Activated naive CD8-positive, alpha-beta T cell treated with anti-CD3 and anti-CD28 coated beads for 36 hours (primary cell): ENCODE measurements at places on chromosomes 3 and 15.

GRCh38 chr3:171772427-171773056, 37.7 kb downstream of the PLD1 start:
- peak; percentile 34 for DNase-seq
- H3K4me1 ChIP-seq: peaks cover 1% of the 10 kb centered on the region
- H3K27me3 ChIP-seq: peaks cover 12% of the 10 kb centered on the region

DNA sequence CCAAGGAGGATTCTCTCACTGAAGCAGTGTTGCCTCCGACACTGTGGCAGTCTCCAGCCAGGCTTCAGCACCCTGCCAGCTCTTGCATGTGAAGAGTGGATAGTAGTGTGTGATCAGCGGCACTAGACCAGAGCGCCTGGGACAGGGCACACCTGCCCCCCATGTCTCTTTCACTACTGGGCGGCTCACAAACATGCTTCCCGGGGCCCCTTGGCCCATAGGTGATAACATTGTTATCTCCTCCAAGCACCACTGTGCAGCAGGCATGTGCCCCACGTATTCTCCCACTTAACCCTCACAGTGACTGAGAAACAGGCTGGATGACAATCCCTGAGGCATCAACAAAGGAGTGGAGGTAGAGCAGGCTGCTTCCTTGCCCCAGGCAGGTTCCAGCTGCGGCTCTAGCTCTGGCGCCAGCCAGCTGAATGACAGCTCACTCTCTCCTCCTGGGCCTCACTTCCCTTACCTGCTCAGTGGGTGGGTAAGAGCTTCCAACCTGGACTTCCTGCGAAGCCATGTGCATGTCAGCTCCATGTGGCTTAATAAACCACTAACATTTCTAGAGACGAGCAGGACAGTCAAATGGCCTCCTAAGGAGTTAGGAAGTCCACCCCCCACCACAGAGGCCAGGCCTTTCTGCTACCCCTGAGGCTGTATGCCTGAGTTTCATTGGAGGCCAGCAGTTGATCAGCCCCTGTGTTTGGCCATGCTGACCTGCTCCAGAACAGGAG, 37.8 kb downstream of the KLF13 start:
- peaks cover 96% of the 10 kb centered on the region for H3K4me1 ChIP-seq
- no peaks in the 10 kb centered on the region for H3K27me3 ChIP-seq
- H3K36me3 ChIP-seq: peaks cover 28% of the 10 kb centered on the region
- peak overlapping the region; percentile 99 for H3K27ac ChIP-seq
- H3K4me3 ChIP-seq: peak overlapping the region; percentile 78

DNA sequence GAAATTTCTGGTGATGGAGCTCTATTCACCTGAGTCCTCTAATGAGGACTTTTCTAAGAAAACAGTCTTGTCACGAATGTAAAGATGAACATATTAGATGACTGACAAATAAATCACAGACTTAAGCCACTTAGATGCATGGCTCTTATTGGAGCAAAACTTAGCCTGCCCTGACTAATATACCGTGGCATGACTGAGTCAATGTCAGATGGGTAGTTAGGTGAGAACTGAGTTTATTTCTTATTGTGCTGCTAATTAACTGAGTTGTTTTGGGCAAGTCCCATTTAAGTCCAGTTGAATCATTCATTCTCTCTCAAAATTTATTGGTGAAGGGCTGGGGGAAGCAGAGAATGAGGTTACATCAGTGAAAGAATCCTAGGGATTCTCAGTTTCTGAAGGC, 459.8 kb downstream of the MCTP2 start:
- no peak for DNase-seq
- H3K27me3 ChIP-seq: no peaks in the 10 kb centered on the region
- H3K36me3 ChIP-seq: no peaks in the 10 kb centered on the region
- no peak overlapping the region for H3K27ac ChIP-seq
- H3K4me3 ChIP-seq: no peak overlapping the region

- no peak overlapping the region for H3K4me3 ChIP-seq
- no peaks in the 10 kb centered on the region for H3K4me1 ChIP-seq
- H3K27me3 ChIP-seq: peaks cover 3% of the 10 kb centered on the region
- H3K27ac ChIP-seq: no peak overlapping the region
- H3K36me3 ChIP-seq: no peaks in the 10 kb centered on the region
Measured at GRCh38 chr3:81476692-81477091, 284.8 kb downstream of the GBE1 start.

GRCh38 chr3:126528419-126528799, 4.5 kb downstream of the CHST13 start:
- no peaks in the 10 kb centered on the region for H3K36me3 ChIP-seq
- H3K4me1 ChIP-seq: no peaks in the 10 kb centered on the region
- H3K4me3 ChIP-seq: no peak overlapping the region
- H3K27ac ChIP-seq: no peak overlapping the region

- H3K27ac ChIP-seq: no peak within 1 kb of the TSS
- H3K4me3 ChIP-seq: peak within 1 kb of the TSS; percentile 76
- peaks cover 2% of the 10 kb centered on the region for H3K36me3 ChIP-seq
- peaks cover 61% of the 10 kb centered on the region for H3K27me3 ChIP-seq
- peak; percentile 62 for DNase-seq
Measured at GRCh38 chr15:45378149-45378912, at the start of gene GATM. TSS of gene GATM (minus strand) at chr15:45378544. CDS start at chr15:45378453, 91 bp downstream.

DNA sequence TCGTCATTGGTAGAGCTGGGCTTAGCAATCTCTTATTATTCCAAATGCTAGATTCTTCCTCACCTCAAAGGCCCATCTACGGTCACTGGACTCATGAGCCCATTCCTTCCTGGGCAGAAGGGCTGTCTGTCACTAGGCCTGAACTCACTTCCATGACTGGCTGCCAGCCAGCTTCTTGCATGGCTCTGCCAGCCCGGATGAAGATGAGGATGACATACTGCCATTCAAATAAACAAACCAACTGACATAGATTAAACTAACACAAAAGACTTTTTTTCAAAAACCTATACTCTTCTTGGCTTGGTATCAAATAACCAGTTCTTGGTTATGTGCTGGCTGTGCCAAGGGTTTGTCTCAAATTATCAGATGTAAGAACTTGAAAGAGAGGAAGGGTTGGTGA, 23.8 kb downstream of the ISL2 start:
- no peak overlapping the region for H3K27ac ChIP-seq
- H3K4me3 ChIP-seq: no peak overlapping the region
- H3K27me3 ChIP-seq: no peaks in the 10 kb centered on the region
- no peaks in the 10 kb centered on the region for H3K4me1 ChIP-seq
- peaks cover 4% of the 10 kb centered on the region for H3K36me3 ChIP-seq
- no peak for DNase-seq

DNA sequence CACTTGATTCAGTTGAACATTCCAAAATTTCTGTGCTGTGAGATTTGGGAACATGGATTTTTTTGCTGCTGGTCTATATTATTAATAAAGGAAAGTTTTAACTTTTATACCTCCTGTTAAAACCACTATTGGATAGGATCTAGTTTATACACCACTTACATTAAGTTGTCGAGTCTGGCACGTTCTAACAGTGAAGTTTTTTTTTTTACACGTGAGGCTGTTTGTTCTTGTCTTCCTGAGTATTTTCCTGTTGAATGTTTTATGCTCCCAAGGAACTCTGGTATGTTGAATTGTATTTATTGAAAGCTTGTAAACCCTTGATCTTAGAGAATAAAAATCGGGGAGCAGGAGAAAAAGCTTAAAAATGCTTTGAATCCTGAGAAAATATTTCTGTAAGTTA, 338.8 kb downstream of the RBMS3 start:
- H3K4me3 ChIP-seq: no peak overlapping the region
- H3K4me1 ChIP-seq: no peaks in the 10 kb centered on the region
- no peak for DNase-seq
- no peak overlapping the region for H3K27ac ChIP-seq
- no peaks in the 10 kb centered on the region for H3K36me3 ChIP-seq

GRCh38 chr15:95898761-95899160, 431.7 kb upstream of the NR2F2 start:
- H3K27ac ChIP-seq: no peak overlapping the region
- H3K27me3 ChIP-seq: peaks cover 8% of the 10 kb centered on the region
- H3K4me3 ChIP-seq: no peak overlapping the region
- no peaks in the 10 kb centered on the region for H3K4me1 ChIP-seq
- no peak for DNase-seq

- H3K4me1 ChIP-seq: peaks cover 41% of the 10 kb centered on the region
- no peak for DNase-seq
- H3K4me3 ChIP-seq: no peak overlapping the region
- no peak overlapping the region for H3K27ac ChIP-seq
- H3K27me3 ChIP-seq: peaks cover 89% of the 10 kb centered on the region
Measured at GRCh38 chr15:76343313-76343996, 6.9 kb downstream of the ISL2 start.

DNA sequence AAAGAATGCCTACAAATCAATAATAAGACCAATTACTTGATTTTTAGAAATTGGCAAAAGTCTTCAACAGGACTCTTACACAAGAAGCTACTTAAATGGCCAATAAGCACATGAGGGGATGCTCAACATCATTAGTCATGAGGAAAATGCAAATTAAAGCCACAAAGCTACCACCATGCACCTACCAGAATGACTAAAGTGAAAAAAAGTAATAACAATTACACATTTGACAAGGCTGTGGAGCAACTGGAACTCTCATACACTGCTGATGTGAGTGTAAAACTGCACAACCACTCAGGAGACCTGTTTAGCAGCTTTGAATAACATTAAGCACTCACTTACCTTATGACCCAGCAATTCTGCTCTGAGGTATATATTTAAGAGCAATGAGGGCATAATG, 68.4 kb downstream of the PPCDC start:
- H3K27ac ChIP-seq: no peak overlapping the region
- DNase-seq: no peak
- H3K36me3 ChIP-seq: peaks cover 2% of the 10 kb centered on the region
- H3K4me1 ChIP-seq: peaks cover 19% of the 10 kb centered on the region
- H3K4me3 ChIP-seq: no peak overlapping the region
- H3K27me3 ChIP-seq: peaks cover 8% of the 10 kb centered on the region

- H3K27ac ChIP-seq: no peak overlapping the region
- peaks cover 18% of the 10 kb centered on the region for H3K4me1 ChIP-seq
- DNase-seq: no peak
- H3K27me3 ChIP-seq: no peaks in the 10 kb centered on the region
- no peak overlapping the region for H3K4me3 ChIP-seq
Measured at GRCh38 chr3:111531446-111531845, 10.6 kb upstream of the CD96 start.

GRCh38 chr3:143795874-143796273, 52.4 kb downstream of the SLC9A9 start:
- H3K4me1 ChIP-seq: no peaks in the 10 kb centered on the region
- H3K36me3 ChIP-seq: peaks cover 9% of the 10 kb centered on the region
- no peaks in the 10 kb centered on the region for H3K27me3 ChIP-seq
- no peak for DNase-seq
- no peak overlapping the region for H3K27ac ChIP-seq

GRCh38 chr3:187398955-187399354, 30.8 kb downstream of the RTP4 start:
- H3K4me3 ChIP-seq: no peak overlapping the region
- peaks cover 28% of the 10 kb centered on the region for H3K27me3 ChIP-seq
- no peak overlapping the region for H3K27ac ChIP-seq
- no peaks in the 10 kb centered on the region for H3K4me1 ChIP-seq
- H3K36me3 ChIP-seq: no peaks in the 10 kb centered on the region
- DNase-seq: no peak
